ENCODE measurements at places on chromosomes 2 and 18.
A peak's percentile ranks its signal among the peaks of the same experiment; 100 is the strongest.

DNA sequence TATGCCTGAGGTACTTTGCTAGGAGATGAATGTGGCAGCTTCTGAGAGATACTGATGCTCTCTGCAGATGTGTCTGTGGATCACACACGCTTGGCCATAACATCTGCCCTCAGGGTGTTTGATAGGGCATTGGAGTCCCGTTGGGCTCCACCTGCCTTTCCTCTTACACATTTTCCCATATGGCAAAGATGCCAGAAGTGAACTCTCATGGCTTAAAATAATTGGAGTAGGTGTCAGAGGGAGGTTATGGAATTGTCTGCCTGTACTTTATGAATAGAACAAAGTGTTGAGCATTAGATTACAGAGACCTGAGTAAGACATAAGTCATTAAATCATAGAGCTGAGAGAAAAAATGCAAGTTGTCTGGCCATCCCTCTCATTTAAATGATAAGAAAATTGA lies 75.3 kb upstream of the PNPT1 start:
- DNase-seq = no peak

GRCh38 chr18:32598144-32598543 lies 127.5 kb upstream of the GAREM1 start:
- no peak for DNase-seq

GRCh38 chr2:199760574-199760973 lies 90.4 kb downstream of the FTCDNL1 start:
- no peak for DNase-seq

DNA sequence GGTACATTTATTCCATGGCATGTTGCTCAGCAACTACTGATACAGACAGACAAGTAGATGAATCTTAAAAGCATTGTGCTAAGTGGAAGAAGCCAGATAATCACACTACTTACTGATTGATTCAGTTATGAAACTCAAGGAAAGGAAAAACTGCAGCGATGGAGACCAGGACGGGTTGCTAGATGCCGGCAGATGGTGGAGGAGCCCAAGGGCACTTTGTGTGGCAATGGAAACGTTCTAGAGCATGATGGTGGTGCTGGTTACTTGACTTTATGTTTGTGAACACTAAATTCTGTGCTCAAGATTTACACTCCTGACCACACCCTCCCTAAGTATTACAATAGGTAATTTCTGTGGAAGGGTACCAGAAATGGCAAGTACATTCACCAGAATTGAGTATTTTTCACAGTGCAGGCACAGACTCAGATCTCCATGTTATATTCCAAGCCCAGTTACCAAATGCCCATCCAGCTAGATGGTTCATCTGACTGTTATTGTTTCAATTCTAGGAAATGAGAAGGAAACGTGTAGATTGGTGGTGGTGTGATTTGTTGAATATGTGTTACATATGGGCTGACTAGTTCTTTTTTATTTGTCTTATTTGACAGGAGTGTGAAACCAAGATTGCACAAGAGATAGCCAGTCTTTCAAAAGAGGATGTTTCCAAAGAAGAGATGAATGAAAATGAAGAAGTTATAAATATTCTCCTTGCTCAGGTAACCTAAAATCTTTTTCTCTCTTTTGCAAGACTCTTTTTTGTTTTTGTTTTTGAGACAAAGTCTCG lies 55.1 kb downstream of the RALBP1 start:
- DNase-seq = no peak

DNA sequence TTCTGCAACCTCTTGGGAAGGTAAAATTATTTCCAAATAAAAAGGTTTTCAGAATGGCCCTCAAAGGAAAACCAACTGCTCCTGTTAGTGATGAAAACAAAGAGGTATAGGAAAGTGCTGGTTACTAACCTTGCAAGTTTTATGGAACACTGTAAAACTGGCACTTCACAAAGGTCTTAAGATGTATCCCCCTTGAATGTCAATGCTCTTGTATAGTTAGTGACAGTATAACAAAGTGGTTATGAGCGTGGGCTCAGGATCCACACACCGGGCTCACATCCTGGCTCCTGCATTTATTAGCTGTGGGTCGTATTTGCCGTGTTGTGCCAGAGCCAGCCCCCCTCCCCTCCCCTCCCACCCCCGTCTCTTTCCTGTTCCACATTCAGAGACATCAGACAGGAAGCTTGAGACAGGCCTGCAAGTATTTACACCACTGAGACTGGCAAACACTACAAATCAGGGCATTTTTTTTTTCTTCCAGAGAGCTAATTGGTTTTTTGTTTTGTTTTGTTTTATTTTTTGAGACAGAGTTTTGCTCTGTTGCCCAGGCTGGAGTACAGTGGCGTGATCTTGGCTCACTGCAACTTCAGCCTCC lies 9.2 kb upstream of the DNPEP start:
- no peak for DNase-seq

DNA sequence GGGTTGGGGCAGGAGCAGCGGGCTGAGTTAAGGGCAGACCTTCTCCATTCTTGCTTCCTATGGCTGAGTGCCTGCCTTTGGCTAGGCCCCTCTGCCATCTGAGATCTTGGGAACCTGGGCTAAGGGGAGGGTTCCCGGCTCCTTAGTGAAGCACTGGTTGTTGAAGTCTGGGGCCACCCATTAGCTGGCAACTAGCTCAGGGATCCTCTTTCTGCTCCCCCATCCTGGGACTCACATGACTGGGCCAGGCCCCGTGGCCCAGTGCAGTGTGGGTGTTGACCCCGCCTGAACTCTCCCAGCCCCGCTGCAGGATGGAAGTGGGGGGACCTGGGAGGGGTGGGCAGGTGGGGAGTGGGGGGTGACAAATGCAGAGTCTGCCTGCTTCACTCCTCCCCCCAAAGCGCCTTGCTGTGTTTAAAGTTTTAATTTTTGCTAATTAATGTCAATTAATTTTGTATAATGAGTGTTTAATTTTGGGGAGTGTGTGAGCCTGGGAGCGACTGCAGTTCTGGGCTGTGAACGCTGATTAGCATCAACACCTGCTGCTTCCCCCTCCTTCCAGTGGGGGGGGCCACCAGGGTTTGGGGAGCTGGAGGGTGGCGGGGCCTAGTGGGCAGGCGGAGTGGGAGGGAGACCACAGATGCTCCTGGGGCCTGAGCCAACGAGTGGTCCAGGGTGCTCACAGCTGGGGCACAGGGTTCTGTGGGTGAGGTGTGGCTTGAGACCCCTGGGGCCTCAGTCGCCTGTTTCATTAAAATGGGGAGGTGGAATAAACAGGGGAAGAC lies 55.2 kb downstream of the EMX1 start:
- DNase-seq = no peak

GRCh38 chr2:190648289-190649034 lies 421 bp upstream of the NAB1 start:
- peak; percentile 92 for DNase-seq

DNA sequence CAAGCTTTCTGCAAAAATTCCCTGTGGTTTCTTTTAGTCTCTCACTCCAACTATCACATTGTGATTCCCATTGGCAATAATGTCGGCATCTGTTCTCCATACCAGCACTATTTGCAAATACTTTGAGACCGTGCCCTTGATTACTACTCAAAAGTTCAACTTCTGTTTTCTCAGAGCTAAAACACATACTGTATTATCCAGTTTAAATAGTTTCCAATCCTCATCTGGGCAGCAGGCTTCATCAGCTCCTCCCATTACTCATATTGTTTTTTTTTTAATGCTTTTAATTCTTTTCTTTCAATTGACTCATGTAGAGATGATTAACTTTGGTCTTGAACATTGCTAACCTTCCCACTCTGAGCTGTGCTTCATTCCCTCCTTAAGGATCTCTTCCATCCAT lies 135.8 kb downstream of the METTL8 start:
- no peak for DNase-seq

- DNase-seq = no peak
Observed at GRCh38 chr2:43149482-43150107, 76.8 kb downstream of the ZFP36L2 start.

DNA sequence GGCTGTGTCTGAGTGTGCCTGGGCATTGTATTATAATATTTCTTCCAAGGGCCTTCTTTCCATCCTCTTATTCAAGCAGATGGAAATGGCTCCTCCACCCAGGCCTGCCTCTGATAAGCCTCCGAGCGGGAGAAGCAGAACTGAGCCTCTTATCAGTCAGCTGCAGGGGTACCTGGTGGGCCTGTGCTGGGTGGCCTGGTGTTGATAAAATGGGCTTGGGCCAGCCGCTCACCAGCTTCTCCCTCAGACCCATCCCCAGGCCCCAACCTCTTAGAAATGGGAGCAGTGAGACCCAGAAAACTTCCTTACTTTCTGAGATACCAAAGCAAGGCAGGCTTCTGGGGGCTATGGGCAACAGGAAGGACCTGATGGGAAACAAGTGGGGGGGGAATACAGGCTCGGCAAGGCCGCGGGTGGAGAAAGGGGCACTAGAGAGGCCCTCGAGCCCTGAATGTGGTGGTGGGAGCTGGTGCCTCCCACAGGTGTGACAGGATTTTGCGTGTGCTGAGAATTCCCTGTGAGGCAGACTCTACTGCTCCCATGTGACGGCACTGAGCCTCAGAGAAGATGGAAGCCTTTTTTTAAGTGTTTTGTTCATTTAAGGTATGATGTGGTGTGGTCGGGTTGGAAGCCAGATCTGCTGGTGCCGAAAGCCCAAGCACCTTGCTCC lies 18.3 kb downstream of the GYPC start:
- DNase-seq = no peak

GRCh38 chr18:23922939-23923338 lies 91.6 kb upstream of the TTC39C start:
- no peak for DNase-seq

- peak; percentile 13 for DNase-seq
Observed at GRCh38 chr2:180524499-180524898, 455.9 kb upstream of the UBE2E3 start.

- DNase-seq = no peak
Observed at GRCh38 chr2:230908092-230908594, 16.9 kb downstream of the GPR55 start.

DNA sequence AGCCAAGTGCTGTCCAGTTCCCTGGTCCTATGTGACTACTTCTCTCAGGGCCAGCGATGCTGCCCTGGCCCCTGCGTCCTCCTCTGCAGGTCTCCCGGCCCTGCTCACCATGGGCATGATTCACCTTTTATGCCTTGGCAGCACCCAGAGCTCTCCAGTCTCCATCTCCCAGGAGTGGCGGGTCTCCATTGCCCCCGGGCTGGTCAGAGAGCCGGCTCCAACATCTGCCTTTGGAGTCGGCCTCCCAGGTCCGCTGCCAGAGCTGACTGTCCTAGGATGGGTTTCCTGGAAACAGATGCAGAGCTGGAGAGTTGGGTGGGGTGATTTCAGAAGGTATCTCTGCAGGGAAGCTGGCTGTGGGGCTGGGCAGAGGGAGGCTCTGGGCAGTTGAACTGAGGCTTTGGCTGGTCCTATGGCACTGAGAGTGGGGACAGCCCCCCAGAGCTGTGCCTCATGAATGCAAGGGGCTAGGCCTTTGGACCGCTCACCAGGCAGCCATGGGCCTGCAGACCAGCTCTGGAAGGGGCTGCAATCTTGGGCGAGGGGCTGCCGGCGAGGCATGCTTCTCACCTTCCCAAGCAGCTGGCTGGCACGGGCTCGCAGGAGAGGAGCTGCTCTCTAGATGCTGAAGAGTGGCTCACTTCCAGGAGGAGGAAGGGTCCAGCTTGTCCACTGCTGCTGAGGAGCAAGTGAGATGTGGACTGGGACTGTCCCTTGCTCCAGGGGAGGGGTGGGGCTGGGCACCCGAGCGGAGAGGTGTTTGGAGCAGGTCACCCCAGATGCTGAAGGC lies 59.8 kb upstream of the HS6ST1 start:
- DNase-seq = no peak

- no peak for DNase-seq
Observed at GRCh38 chr2:179440642-179441251, 176.1 kb upstream of the SESTD1 start.

- DNase-seq = no peak
Observed at GRCh38 chr2:85195956-85196355, 62.8 kb downstream of the TCF7L1 start.

DNA sequence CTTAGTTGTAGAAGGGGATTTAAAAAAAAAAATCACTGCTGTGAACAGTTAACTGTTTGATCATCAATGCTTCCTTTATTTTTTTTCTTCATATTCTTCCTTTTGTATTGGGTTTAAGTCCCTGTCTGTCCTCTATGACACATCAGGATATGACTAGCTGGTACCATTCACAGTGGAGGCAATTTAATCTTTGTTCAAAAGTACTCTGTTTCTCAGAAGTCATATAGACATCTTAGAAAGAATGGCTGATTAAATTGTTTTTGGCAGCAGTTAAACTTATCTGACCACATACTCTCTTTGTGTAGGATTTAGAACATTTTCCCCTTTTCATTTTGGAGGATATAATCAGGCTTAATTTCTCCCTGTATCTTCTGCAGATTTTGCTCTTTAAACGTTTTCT lies 807.8 kb upstream of the CDH2 start:
- no peak for DNase-seq

DNA sequence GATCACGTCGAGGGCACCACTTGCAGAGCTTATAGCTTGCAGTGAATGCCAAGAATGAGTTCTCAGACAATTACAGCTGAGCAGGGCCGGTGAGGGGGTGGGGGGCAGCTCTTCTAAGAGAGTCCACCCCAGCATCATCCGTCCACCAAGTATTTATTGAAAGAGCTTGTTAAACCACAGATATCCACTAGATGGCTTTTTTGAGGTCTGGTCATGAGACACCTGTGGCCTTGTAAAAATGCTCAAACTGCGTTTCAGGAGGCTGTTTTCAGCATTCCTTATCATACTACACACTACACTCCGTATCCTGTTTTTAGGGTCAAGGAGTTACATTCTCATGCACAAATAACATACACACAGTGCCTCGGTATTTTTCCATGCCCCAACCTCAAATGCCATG lies 51.5 kb downstream of the DNAJC10 start:
- peak; percentile 2 for DNase-seq

- DNase-seq = peak; percentile 55
Observed at GRCh38 chr18:8844721-8845148, 139.4 kb downstream of the MTCL1 start.

DNA sequence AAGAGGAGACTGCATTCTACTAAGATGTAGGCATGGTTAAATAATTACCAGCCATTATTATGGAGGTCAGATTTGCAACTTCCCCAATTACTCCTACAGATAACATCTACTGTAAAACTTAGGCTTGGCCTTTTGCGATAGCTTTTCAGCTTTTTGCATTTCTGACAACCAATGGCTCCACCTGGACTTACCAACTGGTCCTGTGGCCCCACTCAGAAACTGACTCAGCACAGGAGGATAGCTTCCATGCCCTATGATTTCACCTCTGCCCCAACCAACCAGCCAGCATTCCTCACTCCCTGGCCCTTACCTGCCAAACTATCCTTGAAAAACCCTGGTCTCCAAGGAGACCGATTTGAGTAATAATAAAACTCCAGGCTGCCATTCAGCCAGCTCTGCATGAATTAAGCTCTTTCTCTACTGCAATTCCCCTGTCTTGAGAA lies 28.2 kb downstream of the TUBB6 start:
- DNase-seq = no peak
